B cell (primary cell): ENCODE measurements at places on chromosomes 4 and X.

GRCh38 chr4:121139533-121140222 is 24.4 kb downstream of the TNIP3 start:
- no peak for DNase-seq

GRCh38 chr4:68358988-68359387 is 9.1 kb upstream of the YTHDC1 start:
- no peak for DNase-seq

GRCh38 chr4:101163936-101164335 is 183.4 kb downstream of the PPP3CA start:
- DNase-seq: no peak

- no peak for DNase-seq
These were observed 52.0 kb downstream of the ACOX3 start for GRCh38 chr4:8388528-8388870.

DNA sequence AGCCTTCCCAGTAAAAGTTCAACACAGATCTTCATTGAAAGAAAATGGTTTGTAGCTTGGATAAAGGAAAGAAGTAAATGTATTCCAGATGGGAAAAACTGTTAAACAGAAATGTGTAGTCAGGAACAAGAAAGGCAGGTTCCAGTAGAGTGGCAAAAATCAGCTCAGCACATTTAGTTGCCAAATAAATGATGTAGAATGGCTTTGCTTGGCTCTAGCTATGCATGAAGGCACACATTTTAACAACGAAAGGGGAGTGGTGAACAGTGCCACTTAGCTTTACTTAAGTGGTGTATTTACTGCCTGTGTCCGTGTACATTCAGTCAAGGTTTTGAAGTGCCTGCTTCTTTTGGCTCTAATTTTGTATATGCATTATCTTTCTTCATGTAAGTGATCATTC is 644.5 kb upstream of the ATOH1 start:
- DNase-seq: no peak

- no peak for DNase-seq
These were observed 15.8 kb downstream of the ATP1B4 start for GRCh38 chrX:120377715-120378114.

DNA sequence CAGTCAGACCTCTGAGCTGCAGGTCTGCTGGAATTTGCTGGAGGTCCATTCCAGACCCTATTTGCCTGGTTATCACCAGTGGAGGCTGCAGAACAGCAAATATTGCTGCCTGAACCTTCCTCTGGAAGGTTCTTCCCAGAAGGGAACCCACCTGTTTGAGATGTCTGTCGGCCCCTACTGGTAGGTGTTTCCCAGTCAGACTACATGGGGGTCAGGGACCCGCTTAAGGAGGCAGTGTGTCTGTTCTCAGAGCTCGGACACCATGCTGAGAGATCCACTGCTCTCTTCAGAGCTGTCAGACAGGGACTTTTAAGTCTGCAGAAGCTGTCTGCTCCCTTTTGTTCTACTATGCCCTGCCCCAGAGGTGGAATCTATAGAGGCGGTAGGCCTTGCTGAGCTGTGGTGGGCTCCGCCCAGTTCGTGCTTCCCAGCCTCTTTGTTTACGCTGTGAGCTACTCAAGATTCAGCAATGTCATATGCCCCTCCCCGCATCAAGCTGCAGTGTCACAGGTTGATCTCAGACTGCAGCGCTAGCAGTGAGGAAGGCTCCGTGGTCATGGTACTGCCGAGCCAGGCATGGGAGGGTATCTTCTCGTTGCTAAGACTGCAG is 44.1 kb upstream of the KDR start:
- DNase-seq: no peak

DNA sequence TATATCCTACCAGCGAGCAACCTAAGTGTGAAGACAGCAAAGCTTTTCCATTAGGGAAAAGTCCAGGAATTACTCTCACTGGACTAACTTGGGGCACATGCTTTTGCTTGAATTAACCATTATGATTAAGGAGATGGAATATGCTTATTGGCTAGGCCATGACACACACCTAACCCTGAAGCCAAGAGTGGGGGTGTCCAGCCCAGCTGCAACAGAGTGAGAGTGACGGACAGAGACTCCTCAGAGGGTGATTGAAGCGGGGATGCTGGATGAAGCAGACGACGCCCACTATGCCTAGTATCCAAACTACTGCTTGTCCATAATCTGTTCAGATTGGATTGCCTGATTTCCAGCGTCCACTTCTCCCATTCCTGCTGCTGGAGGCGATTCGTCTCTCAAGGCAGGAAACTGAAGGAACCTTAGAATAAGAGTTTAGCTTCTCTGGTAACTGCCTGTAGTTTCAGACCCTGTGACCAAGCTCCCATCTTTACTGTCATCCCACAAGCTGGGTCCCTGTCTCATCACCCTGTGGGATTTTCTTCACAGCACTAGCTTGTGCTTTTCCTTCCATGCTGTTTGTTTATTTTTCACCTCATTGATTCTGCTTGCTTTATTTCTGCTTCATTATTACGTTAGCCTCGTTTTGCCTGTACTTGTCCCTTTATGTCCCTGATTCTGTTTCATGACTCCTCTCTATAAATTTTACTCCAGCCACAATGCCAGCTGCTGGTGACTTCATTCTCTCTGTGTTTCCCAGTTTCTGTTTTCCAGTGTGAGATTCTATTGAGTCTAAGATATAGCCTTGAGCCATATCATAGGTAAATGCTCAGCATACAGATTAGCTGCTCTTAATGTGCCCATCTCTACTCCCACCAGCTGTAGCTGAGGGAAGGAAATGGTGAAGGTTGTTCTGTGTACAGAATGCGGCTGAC is 19.0 kb downstream of the FAM47E start:
- DNase-seq: no peak

DNA sequence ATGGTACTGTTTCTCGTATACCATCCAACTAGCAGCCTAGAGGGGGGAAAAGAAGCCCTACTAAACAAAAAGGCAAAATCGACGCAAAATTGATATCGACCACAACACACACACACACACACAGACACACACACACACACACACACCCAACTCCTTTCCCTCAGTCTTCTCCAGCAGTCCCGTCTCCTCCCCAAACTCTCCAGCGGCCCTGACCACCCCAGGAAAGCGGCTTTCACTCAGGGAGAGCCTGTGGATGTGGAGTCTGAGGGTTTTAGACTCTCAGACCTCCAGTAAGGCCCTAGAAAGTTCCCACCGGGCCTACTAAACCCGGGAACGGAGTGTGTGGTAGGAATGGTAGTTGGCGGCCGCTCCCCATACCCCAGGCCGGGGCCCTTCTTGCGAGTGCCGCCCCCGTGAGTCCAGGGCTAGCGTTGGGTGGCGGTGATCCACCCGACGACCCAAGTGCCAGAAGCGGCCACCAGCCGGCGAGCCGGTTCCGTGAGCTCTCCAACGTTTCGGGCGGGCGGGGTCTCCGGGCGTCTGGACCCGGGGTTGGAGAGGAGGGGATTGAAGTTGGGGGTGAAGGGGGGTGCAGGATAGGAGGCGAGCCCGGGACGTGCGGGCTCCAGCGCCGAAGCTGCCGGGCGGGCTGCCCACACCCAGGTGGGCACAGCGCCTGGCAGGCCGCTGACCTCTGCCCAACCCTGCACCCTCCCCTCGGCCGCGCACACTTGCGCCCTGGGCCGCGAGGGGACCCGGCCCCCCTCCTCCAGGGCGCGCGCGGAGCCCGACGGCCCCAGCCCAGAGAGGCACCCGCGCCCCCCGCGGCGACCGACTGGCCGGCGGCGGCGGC is 13.7 kb downstream of the ARX start:
- no peak for DNase-seq

DNA sequence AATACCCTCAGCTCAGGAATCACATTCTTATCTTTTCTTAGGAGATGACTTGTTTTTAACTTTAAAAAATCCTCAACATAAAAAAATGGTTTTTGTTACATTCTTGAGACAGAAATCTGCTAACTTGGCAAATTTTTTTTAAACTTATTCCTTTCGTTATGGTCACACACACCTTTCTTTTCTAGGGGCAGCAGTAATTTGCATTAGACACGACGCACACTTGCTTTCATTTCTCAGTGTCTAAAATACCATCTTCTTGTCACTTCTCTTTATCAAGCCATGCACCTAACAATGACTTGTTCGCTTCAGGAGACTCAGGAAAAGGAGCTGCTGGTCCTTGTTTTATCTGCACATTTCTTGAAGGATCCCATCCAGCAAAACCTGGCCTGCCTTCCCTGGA is 112.6 kb upstream of the TBL1X start:
- peak; percentile 40 for DNase-seq

DNA sequence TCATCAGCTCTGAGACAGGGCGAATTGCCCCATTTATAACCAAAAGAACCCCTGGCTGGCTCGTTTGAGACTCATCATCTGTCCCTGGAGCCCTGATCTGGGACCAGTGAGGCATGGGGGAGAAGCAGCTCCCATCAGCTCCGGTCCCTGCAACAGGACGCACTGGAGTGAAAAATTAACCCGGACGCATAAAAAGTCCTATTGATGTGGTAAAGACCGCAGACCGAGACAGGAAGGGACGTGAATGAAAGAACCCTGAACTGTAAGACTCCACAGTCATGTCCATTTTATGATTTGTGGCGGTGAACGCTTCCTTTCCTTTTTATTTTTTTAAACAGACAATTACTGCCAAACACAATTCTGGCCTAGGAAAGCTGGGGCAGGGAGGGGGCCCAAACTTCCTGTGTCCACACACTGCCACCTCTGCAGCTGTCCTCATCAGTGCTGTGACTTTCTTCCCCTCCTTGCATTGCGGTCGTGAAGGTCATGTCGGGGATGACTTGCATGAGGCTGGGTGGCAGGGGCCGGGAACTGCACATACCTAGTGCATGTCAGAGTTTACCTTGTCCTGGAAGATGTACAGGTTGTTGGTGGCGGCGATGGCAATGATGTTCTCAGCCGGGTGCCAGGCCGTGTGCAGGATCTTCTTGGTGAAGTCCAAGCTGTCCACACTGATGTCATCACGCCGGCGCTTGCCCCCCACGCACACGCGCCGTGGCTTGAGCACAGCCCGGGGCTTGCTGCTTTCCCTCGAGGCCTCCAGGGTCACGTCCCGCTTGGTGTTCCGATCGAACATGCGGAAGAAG is 53.3 kb downstream of the WFS1 start:
- DNase-seq: no peak

DNA sequence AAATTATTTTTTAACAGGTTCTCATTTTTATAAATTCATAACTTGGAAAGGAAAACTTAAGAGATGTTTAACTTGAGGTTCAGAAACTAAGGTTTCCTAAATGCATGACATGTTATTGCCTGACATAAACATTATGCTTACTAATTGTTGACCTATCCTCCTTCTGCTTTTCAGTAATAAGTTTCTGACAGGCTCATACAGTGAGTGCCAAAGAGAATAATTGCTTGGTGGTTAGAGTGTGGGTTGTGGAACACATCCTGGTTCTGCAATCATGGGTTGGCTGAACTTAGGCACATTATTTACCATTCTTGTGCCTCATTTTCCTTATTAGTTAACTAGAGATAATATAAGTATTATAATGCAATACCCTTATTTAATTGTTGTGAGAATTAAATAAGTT is 56.5 kb downstream of the BMPR1B start:
- DNase-seq: no peak

DNA sequence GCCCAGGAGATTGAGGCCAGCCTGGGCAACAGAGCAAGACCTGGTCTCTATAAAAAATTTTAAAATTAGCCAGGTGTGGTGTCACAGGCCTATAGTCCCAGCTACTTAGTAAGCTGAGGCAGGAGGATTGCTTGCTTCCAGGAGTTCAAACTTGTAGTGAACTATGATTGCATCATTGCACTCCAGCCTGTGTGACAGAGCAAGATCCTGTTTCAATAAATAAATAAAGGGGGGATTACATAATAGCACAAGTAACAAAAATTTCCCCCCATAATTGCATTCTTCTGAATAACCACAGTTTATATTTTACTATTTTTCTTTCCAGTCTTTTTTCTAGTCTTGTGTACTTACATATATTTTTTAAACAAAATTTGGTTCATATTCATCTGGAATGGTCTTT is 135.6 kb downstream of the CHIC2 start:
- DNase-seq: no peak

DNA sequence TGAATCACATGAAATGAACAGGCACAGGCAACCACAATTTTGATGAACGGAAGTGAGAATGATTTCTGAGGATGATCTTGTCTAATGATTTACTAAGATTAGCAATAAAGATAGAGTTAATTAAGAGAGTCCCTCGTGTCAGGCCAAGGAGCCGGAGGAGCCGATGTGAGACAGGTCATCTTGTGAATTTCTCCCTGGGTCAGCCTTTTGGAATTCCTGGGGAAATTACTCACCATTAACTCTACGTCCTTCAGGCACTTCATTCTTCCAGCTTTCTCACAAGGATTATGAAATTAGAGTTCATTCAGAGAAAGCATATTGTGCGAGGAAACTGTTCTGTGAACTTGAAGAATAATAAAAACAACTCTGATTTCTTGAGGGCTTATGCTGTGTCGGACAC is 86.7 kb downstream of the PSAPL1 start:
- no peak for DNase-seq

- DNase-seq: peak; percentile 43
These were observed 95.4 kb upstream of the MAML3 start for GRCh38 chr4:140249351-140249750.

DNA sequence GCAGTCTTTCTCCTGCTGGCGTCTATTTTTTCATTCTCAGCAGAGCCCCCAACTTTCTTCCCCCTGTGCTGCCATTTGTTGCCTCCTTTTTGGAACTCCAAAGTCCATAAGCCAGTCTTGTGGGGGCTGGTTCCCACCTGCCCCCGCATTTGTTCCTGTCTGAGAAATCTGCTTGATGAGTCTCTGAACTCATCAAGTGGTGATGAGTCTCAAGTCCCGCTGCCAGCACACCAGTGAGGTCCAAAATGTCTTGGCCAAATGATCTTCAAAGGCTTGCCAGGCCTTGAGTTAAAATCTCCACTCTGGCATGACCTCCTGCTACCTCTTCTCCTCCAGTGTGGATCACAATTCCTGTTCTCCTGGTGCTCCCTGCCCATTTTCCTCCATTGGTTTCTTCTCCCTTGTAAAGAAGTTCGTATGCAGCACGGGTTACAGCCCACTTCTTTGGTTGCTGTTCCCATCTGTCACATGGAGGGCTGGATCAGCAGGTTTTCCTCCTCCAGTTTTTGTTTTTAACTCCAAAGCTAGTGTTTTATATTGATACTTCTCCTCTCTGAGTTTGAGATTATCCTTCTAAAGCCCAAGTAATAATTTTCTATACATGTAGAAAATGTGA is 72.7 kb upstream of the LIMCH1 start:
- no peak for DNase-seq

GRCh38 chr4:179867300-179867878 is 2375.8 kb upstream of the TENM3 start:
- DNase-seq: peak; percentile 68
